H7 (cell line): ENCODE measurements at places on chromosomes 6 and 20.

- no peak for DNase-seq
These were observed 30.2 kb upstream of the HLA-E start for GRCh38 chr6:30459145-30459544.

- no peak for DNase-seq
These were observed 180.9 kb downstream of the ARID1B start for GRCh38 chr6:156957931-156958547.

GRCh38 chr20:16069389-16070010 lies 503.7 kb downstream of the KIF16B start:
- no peak for DNase-seq

DNA sequence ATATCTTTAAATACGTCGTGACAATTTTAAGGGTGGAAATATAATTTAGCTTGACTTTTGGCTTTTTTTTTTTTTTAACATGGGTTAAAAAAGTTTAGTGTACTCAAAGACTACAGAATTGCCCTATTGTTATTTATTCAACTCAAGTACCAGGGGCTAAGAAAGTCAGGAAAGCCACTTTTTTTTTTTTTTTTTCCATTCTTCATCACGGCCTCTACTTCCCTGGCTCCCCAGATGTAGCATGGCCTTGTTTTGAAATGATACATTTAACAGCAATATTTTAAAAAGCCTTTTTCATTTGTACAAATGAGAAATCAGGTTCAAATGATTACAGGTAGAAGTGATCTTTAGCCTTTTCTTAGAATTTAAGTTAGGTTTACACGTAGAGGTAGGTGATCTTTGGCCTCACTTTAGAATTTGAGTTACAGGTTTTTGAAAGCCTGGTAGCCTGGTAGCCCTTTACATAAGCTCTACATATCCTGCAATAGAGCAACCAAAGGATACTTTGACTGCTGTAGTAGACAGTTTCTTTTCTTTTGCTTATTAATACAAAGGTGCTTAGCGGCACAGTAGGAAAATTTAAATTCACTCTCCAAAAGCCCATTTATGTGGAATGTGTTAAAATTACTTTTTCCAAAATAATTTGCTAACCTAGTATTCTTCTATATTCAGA lies 160.5 kb upstream of the MMS22L start:
- peak; percentile 2 for DNase-seq

DNA sequence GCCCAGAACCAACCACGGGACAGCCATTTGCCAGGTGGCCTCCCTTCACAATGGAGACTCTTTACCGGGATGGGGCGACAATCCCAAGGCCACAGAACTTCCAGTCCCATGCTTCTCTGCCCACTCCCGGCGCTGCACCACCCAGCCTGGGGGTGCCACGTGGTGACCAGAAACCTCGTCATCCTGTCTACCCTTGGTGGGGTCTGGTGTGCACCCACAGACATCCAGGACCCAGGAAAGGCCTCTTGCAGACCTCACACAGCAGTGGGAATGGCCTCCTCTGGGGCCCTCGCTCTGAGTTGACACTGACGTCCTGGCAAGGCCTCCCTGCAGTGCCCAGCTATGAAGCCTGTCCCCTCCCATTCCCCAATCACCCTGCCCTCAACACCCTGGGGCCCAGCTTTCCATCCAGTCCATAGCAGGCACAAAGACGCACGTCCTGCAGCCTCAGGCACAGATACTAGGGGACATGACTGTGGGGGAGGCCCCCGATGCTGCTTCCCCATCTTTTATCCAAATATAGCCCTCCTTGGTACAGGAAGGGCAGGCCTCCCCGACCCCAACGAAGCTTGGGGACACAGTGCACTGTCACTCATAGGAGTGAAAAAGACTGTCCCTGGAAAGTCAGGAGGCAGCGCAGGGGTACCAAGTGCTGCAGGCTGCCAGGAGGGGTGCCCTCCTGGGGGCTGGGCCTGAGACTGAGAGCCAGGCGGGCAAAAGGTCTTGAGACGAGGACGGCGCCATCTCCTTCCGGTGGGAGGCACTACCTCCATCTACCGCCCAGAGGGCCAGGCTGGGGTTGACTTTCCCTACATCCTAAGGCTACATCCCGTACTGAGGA lies 7.2 kb downstream of the CST7 start:
- DNase-seq, result no peak

DNA sequence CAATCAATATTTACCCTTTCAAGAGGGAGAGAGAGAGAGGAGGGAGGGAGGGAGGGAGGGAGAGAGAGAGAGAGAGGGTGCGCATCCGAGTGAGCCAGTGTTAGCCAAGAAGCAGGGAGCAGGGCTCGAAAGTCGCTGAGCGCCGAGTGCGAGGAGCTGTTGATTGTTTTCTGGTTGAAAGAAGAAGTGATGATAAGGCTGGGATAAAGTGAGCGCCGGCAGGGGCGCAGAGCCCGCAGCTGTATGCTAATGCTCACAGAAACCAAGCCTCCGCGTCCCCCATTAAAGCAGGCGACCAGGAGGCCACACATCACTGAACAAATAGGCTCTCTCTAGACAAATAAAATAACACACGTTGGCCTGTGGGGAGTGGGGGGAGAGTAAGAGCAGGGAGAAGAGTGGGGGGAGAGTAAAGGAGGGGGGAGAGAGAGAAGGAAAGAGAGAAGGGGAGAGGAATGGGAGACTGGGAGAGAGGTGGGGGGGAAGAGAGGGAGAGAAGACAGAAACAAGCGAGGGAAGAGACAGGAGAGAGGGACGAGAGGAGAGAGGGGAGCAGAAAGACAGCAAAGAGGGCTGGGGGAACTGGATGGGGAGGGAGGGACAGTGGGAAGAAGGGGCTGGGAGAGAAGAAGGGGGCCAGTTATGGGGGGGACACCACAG lies 5.0 kb upstream of the INSM1 start:
- DNase-seq, result peak; percentile 62

DNA sequence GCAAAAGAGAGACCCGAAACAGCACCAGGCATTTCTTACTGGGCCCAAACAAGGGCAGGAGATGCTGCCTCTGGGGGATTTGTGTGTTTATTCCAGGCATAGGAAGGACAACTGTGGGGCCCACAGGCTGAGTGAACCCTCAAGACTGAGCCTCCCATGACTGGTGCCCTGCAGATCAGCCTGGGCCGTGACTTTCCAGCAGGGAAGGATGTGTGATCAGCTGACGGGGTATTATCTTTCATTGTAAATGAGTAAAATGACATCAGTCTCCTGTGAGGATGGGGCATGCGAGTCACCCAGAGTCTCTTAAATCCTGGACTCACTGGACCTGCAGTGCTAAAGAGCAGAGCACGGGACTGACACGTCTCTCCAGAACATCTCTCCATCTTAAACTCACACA lies 3.9 kb upstream of the TEAD3 start:
- DNase-seq, result no peak

DNA sequence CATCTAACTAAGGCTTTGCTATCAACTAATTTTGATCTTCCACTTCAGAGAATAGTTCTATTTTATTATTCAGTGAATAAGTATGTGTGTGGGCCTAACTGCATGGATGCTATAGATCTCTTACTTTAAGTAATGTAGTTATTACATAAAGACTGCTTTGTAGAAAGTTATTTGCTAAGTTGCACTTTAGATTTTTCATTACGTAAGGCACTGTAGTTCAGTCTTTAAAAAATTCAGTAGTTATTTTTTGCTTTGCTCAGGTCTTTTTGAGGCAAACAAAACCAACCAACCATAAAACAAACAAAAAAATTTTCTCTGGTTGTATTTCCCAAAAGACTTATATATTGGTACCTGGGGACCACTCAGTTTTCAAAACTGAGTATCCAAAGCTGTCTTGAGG lies 53.0 kb downstream of the KCNQ5 start:
- no peak for DNase-seq

- no peak for DNase-seq
These were observed 15.4 kb downstream of the CST7 start for GRCh38 chr20:24964506-24964840.

DNA sequence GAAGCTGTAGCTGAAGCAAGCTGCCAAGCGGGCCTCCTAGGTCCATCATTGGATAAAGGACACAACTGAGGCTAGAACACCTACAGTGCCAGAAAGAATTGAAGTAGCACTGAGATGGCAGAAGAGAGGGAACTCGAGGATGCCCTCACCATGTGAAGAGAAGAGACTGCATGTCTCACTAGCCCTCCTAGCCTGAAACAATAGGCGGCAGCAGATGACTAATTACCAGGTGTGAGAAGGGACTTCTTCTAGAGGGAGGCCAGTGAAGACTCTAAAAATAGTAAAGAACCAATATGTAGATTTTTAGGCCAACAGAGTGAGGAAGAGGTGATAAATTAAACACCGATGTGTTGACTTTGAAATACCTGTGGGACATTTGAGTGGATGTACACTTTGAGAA lies 50.3 kb downstream of the LGSN start:
- no peak for DNase-seq

GRCh38 chr6:120112980-120113379 lies 763.4 kb upstream of the MAN1A1 start:
- DNase-seq, result no peak

DNA sequence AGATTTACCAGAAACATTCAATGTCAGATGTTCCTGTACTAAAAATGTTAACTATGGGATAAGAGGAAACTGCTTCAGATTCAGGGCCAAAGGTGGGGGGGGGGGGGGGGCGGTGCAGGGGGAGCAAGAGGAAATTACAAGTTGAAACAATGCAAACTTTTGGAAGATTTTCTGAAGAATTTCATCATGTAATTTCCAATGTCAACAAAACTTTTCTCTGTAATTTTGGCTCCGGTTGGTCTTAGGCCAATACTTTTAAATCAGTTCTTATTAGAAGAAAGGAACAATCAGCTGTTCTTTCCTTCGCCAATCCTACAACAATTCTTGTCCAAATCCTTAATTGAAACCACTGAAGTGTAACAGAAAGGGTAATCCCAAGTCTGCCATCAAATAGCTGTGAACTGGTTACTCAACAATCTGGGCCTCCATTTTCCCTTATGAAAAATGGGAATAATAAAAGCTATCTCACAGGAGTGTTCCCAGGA lies 13.1 kb downstream of the UQCC1 start:
- DNase-seq, result no peak

GRCh38 chr6:157981395-157982101 lies at the start of gene SYNJ2:
Gene SYNJ2, plus strand, starts transcription at chr6:157981863. Its CDS starts 99 bp downstream, at chr6:157981962.
- DNase-seq, result peak; percentile 93
